ENCODE measurements at places on chromosomes 11 and 22. TPM values are rescaled to one million over a fixed set of nuclear protein-coding genes. Genes with fewer than 3 reads are reported as not detected.

- H3K27ac ChIP-seq: peak overlapping the region; percentile 90
- no peaks in the 10 kb centered on the region for H3K36me3 ChIP-seq
- no peak for DNase-seq
- H3K4me1 ChIP-seq: peaks cover 41% of the 10 kb centered on the region
- peaks cover 3% of the 10 kb centered on the region for H3K27me3 ChIP-seq
Measured at GRCh38 chr11:10302359-10302743, 2.5 kb upstream of the ADM start.

GRCh38 chr11:100965346-100965745 lies 164.3 kb downstream of the PGR start:
- H3K36me3 ChIP-seq: peaks cover 19% of the 10 kb centered on the region
- H3K27ac ChIP-seq: no peak overlapping the region
- H3K4me3 ChIP-seq: no peak overlapping the region
- no peaks in the 10 kb centered on the region for H3K27me3 ChIP-seq
- H3K4me1 ChIP-seq: no peaks in the 10 kb centered on the region

- H3K4me1 ChIP-seq: no peaks in the 10 kb centered on the region
- H3K4me3 ChIP-seq: no peak overlapping the region
- no peak for DNase-seq
- no peaks in the 10 kb centered on the region for H3K27me3 ChIP-seq
- H3K36me3 ChIP-seq: no peaks in the 10 kb centered on the region
Measured at GRCh38 chr22:42763965-42764480, 43.4 kb upstream of the A4GALT start.

GRCh38 chr22:19970479-19971275 lies 29.1 kb upstream of the TXNRD2 start:
- no peaks in the 10 kb centered on the region for H3K27me3 ChIP-seq
- no peaks in the 10 kb centered on the region for H3K36me3 ChIP-seq
- no peaks in the 10 kb centered on the region for H3K4me1 ChIP-seq
- peak; percentile 73 for DNase-seq

DNA sequence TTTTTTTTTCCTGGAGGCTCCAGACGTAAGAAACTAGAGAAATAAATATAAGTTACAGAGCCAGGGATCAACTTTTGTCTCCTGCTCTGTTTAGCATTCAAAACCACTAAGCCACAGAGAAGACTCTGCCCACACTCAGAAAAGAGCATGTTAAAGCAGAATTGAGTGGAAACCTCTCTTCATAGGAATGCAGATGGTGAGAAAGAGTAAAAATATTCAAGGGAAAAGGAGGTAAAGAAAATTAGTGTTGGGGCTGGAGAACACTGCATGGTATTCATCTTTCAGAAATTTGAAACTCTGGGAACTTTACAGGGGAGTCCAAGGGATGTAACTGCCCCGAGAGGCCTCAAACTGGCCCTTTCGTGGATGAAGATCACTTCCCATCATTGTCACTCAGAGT lies 65.1 kb downstream of the CLMP start:
- no peaks in the 10 kb centered on the region for H3K27me3 ChIP-seq
- DNase-seq: no peak
- H3K4me1 ChIP-seq: no peaks in the 10 kb centered on the region
- no peaks in the 10 kb centered on the region for H3K36me3 ChIP-seq
- H3K4me3 ChIP-seq: no peak overlapping the region

DNA sequence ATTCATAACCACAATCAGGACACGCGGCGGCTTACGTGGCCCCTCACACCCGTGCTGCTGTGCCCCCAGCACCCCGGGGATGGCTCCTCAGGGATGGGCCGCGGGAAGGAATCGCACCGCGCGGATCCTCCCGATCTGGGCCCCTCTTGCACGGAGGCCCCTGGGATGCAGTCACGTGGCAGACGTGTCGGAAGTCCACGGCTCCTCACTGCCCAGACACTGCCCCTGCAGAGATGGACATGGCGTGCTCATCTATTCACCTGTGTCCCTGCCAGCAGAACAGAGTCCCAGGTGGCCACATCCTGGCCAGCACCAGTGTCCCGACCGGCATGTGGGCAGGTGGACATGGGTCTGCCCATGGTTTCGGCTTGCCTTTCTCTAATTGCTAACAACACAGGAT lies 12.8 kb downstream of the MOB2 start:
- H3K27ac ChIP-seq: no peak overlapping the region
- H3K4me1 ChIP-seq: no peaks in the 10 kb centered on the region
- no peaks in the 10 kb centered on the region for H3K27me3 ChIP-seq

- H3K27me3 ChIP-seq: no peaks in the 10 kb centered on the region
- DNase-seq: no peak
- no peaks in the 10 kb centered on the region for H3K36me3 ChIP-seq
- H3K4me1 ChIP-seq: no peaks in the 10 kb centered on the region
- H3K27ac ChIP-seq: no peak overlapping the region
- no peak overlapping the region for H3K4me3 ChIP-seq
Measured at GRCh38 chr22:50153756-50154140, 16.8 kb upstream of the PANX2 start.

DNA sequence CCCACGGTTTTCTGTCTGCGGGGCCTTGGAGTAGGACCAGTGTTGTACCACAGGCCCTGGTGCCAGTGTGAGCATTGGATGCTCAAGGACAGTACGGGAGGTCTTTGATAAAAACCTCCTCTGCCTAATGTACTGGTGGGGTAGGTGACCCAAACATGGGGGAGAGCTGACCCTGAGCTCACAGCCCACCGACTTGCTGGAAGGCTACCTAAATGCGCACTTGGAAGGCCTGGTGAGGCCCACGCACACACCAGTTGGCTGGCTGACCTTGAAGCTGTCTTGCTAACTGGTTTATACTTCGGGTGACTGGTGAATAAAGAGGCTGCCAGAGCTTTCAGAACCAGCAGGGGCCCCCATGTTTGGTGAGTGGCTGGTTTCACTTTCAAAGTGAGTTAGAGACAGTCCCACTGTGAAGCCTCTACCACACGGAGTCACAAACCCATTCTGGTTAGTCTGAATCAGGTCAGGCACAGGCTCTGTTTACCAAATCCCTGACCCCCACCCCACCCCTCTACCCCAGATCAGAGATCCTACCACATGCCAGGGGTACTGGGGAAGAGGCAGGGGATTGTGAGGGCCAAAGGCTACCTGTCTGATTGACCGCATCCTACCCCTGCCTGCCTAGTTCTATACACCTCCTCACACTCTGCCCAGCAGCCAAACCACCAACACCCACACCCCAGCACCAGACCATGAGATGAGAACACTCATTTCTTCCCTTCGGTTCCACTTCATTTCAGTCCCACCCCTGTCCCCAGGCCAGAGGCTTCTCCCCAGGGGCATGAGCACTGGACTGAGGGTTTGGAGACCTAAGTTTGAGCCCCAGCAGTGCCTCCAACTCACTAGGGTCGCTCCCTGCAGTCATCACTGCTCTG lies 12.7 kb upstream of the IL2RB start:
- peak overlapping the region; percentile 31 for H3K27ac ChIP-seq
- DNase-seq: peak; percentile 49
- no peaks in the 10 kb centered on the region for H3K36me3 ChIP-seq
- no peaks in the 10 kb centered on the region for H3K27me3 ChIP-seq
- peaks cover 9% of the 10 kb centered on the region for H3K4me1 ChIP-seq

GRCh38 chr22:36397131-36398093 lies 9.6 kb upstream of the MYH9 start:
- H3K36me3 ChIP-seq: no peaks in the 10 kb centered on the region
- H3K4me1 ChIP-seq: peaks cover 29% of the 10 kb centered on the region
- H3K27me3 ChIP-seq: no peaks in the 10 kb centered on the region
- peak overlapping the region; percentile 70 for H3K27ac ChIP-seq
- no peak for DNase-seq

GRCh38 chr22:20191000-20191515 lies 40.2 kb upstream of the CCDC188 start:
- H3K27ac ChIP-seq: no peak overlapping the region
- no peak overlapping the region for H3K4me3 ChIP-seq
- no peaks in the 10 kb centered on the region for H3K27me3 ChIP-seq

DNA sequence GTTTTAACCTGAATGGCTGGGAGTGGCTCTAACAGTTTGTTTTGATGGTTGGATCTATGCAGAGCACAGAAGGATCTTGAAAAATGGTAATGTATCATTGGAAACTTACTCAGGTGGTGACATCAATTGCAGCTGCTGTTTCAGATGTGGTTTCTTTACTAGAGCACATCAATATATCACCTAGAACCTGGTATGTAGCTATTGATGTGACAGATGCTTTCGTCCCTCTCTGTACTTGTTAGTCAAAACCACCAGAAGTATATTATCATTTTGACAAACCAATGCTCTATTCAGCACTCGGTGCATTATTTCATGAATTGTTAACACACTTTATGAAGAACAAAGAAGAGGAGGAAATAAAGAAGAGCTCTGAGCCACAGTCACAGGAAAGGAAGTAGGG lies 26.6 kb upstream of the SCN3B start:
- no peaks in the 10 kb centered on the region for H3K4me1 ChIP-seq
- no peaks in the 10 kb centered on the region for H3K36me3 ChIP-seq
- no peak overlapping the region for H3K27ac ChIP-seq
- no peaks in the 10 kb centered on the region for H3K27me3 ChIP-seq

GRCh38 chr11:64083398-64084080 lies 47.8 kb downstream of the FLRT1 start:
- no peaks in the 10 kb centered on the region for H3K27me3 ChIP-seq
- H3K4me1 ChIP-seq: peaks cover 23% of the 10 kb centered on the region

GRCh38 chr22:19869497-19870152 lies 15.0 kb upstream of the GNB1L start:
- H3K4me3 ChIP-seq: no peak overlapping the region
- H3K4me1 ChIP-seq: peaks cover 11% of the 10 kb centered on the region
- H3K27me3 ChIP-seq: no peaks in the 10 kb centered on the region
- no peak for DNase-seq
- H3K27ac ChIP-seq: no peak overlapping the region

GRCh38 chr11:128573638-128574037 lies 13.7 kb downstream of the ETS1 start:
- no peak overlapping the region for H3K27ac ChIP-seq
- no peaks in the 10 kb centered on the region for H3K27me3 ChIP-seq

DNA sequence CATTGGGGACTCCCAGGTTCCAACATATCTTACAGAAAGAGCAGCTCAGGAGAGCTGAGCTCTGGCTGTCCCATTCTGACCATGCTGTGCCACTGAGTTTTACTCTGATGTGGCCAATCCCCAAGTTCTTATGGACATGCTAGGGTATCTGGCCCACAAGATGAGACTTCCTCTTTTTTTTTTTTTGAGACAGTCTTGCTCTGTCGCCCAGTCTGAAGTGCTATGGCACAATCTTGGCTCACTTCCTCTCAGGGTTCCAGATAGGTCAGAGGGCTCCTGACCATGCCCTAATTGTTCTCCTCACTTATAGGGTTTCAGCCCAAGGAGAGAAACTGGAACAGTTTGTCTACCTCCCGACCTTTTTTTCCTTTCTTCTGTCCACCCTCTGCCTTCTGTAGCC lies 152.3 kb upstream of the CCDC90B start:
- H3K36me3 ChIP-seq: no peaks in the 10 kb centered on the region
- H3K4me3 ChIP-seq: no peak overlapping the region
- no peaks in the 10 kb centered on the region for H3K4me1 ChIP-seq
- no peaks in the 10 kb centered on the region for H3K27me3 ChIP-seq
- H3K27ac ChIP-seq: no peak overlapping the region

DNA sequence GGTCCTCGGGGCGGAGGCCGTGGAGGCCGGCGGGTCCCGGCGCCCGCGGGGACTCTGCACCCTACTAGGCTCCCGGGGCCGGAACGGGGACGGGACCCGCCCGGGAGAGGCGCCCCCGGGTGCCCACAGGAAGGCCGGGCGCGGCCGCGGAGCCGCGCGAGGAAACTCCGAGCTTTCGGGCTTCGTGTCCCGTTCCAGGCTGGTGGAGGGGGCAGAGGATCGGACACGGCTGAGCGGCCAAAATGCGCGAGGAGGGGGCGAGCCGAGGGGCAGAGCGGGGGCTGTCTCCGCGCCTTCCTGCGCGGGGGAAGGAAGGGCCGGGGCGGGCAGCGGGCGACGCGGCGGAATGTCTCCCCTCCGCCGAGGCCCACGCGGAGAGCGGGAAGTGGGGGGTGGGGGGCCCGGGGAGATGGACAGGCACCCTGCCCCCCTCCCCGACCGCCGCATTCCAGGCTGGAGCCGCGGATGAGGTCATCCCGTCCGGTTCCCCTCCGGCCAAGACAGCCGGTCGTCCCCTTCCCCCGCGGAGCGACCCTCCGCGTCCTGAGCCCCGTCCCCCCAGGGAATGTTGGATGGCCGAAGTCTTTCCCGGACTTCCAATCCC lies 430 bp downstream of the CDC42EP1 start:
- H3K4me1 ChIP-seq: peaks cover 44% of the 10 kb centered on the region
- H3K36me3 ChIP-seq: no peaks in the 10 kb centered on the region
- H3K27ac ChIP-seq: peak overlapping the region; percentile 97
- DNase-seq: peak; percentile 34
- H3K4me3 ChIP-seq: peak overlapping the region; percentile 88
- no peaks in the 10 kb centered on the region for H3K27me3 ChIP-seq

DNA sequence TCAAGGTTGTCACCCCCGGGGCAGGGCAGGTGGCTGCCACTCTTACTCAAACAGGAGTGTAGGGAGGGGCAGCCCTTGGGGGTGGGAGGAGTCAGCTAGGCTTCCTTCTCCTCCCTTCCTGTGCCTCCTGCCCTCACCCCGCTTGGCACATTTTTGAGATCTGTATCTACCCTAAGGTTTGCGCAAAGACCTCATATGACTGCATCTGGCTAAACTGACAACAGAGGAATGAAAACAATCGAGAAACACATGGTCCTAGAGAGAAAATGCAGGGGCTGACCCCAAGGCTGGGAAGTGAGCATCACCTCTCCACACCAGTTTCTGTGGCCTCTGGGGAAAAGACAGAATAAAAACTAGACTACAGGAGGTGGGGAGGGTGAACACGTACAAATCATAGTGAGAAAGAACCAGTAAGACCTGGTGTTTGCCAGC lies 28.1 kb downstream of the IGSF9B start:
- H3K27me3 ChIP-seq: no peaks in the 10 kb centered on the region
- no peak for DNase-seq
- no peak overlapping the region for H3K27ac ChIP-seq
- no peak overlapping the region for H3K4me3 ChIP-seq

DNA sequence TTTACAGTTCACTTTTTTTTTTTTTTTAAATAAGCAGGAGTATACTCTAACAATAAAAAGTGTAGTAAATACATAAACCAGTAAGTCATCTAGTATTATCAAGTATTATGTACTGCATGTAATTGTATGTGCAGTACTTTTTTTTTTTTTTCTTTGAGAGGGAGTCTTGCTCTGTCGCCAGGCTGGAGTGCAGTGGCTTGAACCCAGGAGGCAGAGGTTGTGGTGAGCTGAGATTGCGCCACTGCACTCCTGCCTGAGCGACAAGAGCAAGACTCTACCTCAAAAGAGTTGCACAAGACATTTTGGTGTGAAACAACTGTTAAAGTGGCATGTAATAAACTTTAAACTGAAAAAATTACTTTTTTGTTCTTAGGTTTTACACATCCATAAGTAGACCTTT lies 16.7 kb downstream of the BCL2L13 start:
- no peaks in the 10 kb centered on the region for H3K36me3 ChIP-seq
- no peak overlapping the region for H3K4me3 ChIP-seq
- no peaks in the 10 kb centered on the region for H3K27me3 ChIP-seq
- peaks cover 27% of the 10 kb centered on the region for H3K4me1 ChIP-seq
- H3K27ac ChIP-seq: peak overlapping the region; percentile 78

Gene C11orf21
- total RNA-seq: not detected

Gene F2
- total RNA-seq: 0.48 TPM

Gene CFAP300
- total RNA-seq: 2.2 TPM

Gene OR51D1
- total RNA-seq: not detected

Gene JHY
- 4.4 TPM for total RNA-seq

Gene TMEM86A
- 4.4 TPM for total RNA-seq

Gene SLC5A1
- 145 TPM for total RNA-seq
